ENCODE measurements at places on chromosomes 13 and 19.

DNA sequence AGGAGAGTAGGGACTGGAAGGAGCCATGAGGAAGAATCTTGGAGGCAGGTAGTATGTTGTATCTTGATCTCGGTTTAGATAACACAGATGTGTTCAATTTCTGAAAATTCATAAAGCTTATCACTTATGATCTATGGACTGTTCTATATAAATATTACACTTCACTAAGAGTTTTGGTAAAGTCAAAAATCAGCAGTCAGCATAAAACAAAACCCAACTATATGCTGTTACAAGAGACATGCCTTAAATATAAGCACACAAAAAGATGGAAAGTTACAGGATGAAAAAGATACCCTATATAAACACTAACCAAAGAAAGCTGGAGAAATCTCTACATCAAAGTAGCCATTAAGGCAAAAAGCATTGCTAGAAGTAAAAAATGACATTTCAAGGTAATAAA, 4.5 kb upstream of the KASH5 start:
- no peak for DNase-seq

DNA sequence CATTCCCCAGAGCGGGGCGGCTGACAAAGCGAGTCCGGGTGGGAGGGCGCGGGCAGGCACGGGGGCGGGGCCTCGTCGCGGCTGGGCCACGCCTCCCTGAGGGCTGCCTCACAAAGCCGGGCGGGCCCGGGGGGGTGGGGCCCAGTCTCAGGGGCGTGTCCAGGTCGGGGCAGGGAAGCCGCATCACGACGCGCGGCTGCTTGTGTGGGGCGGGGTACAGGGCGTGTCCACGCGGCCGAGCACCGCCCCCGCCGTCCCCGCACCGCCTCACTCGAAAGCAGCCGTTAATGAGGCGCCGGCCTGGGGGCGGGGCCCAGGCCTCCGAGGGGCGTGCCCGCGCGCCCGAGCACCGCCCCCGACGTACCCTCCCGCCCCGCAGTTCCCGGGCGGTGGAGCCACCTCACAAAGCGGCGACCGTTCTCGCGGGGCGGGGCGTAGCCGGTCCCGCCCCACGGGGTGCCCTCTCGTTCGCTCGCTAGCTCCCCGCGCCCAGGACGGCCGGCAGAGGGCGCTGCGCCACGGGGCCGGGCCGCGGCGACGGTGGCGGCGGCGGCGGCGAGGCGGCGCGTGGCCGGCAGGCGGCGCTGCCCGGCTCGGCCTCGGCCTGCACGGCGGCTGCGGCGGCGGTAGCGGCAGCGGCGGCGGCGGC, at the start of gene CARM1:
TSS of gene CARM1 (plus strand) at position 599 of the 649 bp plus-strand sequence. CDS start 150 bp downstream, outside the sequence.
- DNase-seq = peak; percentile 99

DNA sequence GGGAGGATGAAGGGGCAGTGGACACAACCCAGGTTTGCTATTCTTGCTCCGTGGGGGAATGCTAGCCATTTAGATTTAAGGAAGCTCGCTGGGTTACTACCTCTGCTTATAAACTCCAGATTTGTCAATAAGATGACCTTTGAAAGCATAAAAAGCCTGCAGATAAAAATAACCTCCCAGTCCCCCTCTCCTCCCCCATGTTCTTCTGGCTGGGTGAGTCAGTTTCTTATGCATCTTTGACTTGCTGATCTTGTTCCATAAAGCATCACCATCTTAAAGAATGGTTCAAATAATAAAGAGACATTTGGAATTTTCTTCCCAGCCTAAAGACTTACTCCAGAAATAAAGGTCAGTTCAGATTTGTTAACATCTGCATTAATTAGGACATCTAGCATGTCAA, 118.3 kb upstream of the RNF113B start:
- DNase-seq = no peak

GRCh38 chr13:52029569-52029968, 5.1 kb downstream of the UTP14C start:
- no peak for DNase-seq

GRCh38 chr13:101523154-101524131, 71.0 kb downstream of the ITGBL1 start:
- no peak for DNase-seq

DNA sequence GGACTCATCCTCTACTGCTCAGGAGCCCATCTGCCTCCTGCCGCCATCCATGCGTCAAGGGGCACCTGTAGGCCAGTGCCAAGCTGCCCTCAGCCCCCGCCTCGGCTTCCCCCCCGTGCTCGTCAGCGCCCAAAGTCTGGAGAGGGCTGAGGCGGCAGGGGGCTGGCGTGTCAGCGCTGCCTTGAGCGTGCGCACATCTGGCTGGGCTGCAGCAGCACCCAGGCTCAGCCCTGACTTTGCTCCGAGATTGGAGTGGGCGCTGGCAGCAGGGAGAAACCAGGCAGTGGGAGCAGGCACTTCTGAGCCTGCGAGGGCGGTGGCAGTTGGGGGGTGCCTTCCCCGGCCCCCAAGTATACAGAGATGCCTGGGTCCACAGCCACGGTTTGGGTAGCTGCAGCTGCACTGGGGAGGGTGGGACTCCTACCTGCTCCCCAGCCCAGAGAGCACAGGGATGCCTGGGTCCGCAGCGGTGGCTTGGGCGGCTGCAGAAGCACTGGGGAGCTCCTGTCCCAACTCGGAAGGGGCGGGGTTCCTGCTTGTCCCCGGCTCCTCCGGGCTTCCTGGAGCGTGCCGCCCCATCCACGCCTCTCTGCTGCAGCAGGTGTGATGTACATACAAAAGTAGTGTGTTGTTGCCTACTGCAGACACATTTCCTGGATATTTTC, 44.8 kb upstream of the LPAR6 start:
- no peak for DNase-seq

GRCh38 chr13:51681037-51681678, 96.9 kb downstream of the WDFY2 start:
- DNase-seq = no peak

- no peak for DNase-seq
Observed at GRCh38 chr13:64962404-64962803, 2267.7 kb downstream of the PCDH9 start.

DNA sequence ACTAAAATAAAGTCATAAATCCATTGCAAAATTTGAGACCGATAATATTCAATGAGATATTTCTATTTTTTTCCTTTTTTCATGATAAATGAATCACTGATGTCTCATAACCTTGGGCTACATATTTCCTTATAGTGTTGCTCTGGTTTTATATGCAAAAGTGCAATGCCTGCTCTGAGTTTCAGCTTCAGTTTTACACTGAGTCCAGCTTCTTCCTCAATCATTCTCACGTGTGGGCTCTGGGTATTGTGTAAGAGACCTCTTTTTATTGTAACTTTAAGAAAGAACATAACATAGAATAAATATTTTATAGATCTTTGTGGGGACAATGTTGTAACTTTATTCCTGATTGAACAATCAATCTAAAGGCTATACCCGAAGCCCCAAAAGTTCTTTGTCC, 280.2 kb upstream of the EDNRB start:
- DNase-seq = no peak

GRCh38 chr19:5788422-5788821, 2.5 kb downstream of the DUS3L start:
- no peak for DNase-seq

DNA sequence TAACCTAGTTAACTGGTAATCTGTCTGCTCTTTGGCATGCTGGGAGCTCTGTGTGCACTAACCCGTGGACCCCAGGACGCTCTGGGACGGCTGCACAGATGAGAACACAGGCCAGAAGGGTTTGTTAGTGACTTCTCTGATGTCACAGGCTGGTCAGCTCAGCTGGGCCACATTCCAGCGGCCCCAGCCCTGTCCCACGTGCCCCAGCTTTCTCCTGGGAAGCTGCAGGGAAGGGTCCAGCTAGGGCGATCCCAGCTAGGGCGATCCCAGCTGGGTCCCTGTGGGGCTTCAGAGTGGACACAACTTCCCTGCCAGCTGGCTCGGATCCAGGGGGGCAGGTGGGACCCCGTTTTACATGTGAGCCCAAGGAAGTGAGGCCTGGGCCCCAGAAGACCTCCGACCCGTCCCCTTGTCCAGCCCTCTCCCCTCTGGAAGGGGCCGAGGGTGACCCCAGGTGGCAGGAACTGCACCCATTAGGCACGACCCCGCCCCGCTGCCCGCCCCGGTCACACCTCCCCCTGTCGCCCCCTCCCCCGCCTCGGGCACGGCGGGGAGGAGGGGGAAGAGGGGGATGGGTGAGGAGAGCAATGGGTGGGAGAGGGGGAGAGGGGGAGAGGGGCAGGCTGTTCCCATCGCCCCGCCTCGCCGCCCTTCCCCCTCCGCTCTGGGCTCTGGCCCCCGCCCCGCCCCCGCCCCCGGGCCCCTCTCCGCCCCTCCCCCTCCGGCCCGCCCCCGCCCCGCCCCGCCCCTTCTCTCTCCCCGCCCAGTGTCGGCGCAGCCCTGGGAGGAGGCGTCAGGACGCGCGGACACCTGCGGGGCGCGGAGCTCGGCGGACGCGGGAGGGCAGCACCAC, 75.2 kb upstream of the MCF2L start:
- DNase-seq = peak; percentile 83

- DNase-seq = no peak
Observed at GRCh38 chr19:14515501-14516047, 2.6 kb downstream of the DNAJB1 start.

GRCh38 chr19:46981286-46981945, 38.2 kb upstream of the NPAS1 start:
- no peak for DNase-seq

- DNase-seq = no peak
Observed at GRCh38 chr13:44561351-44561750, 14.8 kb downstream of the TSC22D1 start.

GRCh38 chr19:34588249-34588648, 88.7 kb downstream of the SCGB2B2 start:
- DNase-seq = no peak

DNA sequence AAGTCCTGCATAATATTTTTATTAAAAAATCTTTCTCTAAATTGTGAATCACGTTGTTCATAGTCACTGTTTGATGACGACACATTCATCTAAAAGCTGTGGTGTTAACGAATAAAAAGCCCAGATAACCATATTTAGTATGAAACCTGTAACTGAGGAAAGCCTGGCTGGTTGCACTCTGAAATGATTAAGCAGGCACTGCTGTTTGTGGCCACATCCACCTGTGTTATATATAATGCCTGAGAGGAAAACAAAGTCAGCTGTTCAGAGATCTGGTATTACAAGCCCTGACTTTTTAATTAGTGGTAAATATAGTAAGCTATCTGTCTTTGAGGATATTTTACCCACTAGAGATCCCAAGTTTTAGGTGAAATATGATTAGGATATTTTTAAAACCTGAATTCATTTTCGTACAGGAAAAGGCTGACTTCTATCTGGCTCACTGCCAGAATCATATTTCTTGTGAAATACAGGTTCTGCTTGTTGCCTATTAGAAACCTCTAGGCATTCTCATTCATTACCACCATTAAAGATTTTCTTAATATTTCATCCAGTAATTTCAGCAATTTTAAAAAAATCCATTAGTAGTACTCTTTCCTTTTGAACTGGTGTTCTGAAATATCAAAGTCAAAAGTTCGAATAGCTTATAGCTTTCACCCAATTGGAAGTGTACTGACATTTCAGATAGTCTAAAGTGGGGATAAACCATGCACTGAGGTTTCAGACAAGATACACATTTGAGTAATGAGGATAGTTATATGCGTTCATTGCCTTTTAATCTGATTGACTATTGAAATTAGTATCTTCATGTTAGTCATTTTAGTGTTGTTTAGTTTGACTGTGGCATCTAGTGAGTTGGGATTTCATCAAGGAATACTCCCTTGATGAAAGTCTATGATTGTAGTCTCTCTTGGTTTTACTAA, 79.7 kb downstream of the LMO7 start:
- DNase-seq = no peak

GRCh38 chr19:1432507-1432887, 5.7 kb upstream of the RPS15 start:
- DNase-seq = no peak

DNA sequence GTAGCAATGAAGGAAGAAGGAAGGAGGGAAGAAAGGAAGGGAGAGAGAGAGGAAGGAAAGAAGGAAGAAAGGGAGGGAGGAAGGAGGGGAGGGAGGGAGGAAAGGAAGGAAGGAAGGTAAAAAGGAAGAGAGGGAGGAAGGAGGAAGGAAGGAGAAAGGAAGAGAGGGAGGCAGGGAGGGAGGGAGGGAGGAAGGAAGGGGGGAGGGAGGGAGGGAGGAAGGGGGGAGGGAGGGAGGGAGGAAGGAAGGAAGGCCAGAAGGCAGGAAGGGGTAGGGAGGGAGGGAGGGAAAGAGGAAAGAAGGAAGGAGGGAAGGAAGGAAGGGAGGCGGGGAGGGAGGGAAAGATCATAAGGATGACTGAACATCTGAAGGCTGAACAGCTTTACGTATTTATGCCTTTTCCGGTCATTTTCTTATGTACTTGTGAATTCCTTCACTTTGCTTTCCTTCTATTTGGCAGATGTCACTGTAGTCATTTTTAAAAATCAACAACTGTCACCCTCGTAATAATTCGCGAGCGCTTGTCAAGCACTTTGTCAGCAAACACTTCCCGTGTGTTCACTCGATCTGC, 6.7 kb upstream of the TTYH1 start:
- no peak for DNase-seq

GRCh38 chr13:102569488-102569887, 27.3 kb upstream of the TPP2 start:
- DNase-seq = no peak

- no peak for DNase-seq
Observed at GRCh38 chr19:14835011-14835410, at the start of the genes OR7A5 and OR7C1. TSS of gene OR7A5 (minus strand) at chr19:14835185. CDS start at chr19:14828241, 6,944 bp downstream. TSS of gene OR7C1 (minus strand) at chr19:14835185. CDS start at chr19:14800136, 35,049 bp downstream.

GRCh38 chr19:50567052-50567841, 988 bp downstream of the LRRC4B start:
- DNase-seq = peak; percentile 57

GRCh38 chr19:45641274-45642105, 2.3 kb upstream of the EML2 start:
- DNase-seq = peak; percentile 82

- no peak for DNase-seq
Observed at GRCh38 chr19:6020166-6020882, 42.4 kb upstream of the RANBP3 start.

GRCh38 chr19:31185261-31185660, 164.0 kb downstream of the TSHZ3 start:
- no peak for DNase-seq

GRCh38 chr13:87536899-87537298, 134.3 kb upstream of the SLITRK5 start:
- DNase-seq = no peak

GRCh38 chr19:4571305-4571917, 11.9 kb upstream of the SEMA6B start:
- no peak for DNase-seq

DNA sequence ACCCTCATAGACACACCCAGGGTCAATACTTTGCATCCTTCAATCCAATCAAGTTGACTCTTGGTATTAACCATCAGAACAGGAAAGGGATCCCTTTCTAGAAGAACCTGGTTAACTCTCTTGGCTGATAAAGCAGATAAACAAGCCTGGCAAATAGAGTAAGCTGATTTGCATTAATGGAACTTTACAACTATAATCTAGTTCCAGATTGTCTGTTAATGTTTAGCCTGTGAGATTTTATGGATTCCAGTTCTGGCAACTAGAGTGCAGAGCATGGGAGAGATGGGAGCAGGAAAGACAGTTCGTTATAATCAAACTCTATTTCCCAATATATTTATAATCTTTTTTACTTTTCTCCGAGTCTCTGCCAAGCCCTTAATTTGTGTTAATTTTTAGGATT, 272.6 kb upstream of the KLHL1 start:
- no peak for DNase-seq

GRCh38 chr19:16714702-16715287, 4.9 kb upstream of the NWD1 start:
- peak; percentile 74 for DNase-seq

All from neuronal stem cell (in vitro differentiated cells).